Lower lobe of right lung (tissue), 2 donors: ENCODE measurements at places on chromosomes 13 and 19.

DNA sequence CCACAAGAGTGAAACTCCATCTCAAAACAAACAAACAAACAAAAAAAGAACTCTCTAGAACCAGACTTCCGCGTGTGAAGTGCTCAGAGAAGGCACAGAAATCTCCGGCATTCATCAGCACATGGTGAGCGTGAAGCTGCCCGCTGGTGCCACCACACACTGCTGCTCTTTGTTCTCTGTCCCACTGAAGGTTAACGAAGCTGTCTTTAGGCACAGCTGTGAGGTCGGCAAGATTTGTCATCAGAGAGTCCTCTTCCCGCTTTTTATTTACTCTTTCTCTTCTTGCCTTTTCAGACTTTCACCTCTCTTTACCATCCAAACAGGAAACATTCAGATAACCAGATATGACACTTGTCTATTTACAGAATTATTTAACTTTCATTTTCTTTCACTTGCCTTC, 115.2 kb upstream of the ARGLU1 start:
- no peak overlapping the region for H3K4me3 ChIP-seq
- no peak overlapping the region for H3K27ac ChIP-seq
- no peaks in the 10 kb centered on the region for H3K27me3 ChIP-seq
- H3K4me1 ChIP-seq = no peaks in the 10 kb centered on the region
- no peak for DNase-seq
- H3K36me3 ChIP-seq = no peaks in the 10 kb centered on the region

- no peaks in the 10 kb centered on the region for H3K4me1 ChIP-seq
- no peak overlapping the region for H3K27ac ChIP-seq
- H3K27me3 ChIP-seq = no peaks in the 10 kb centered on the region
These were observed 64.5 kb upstream of the WDFY2 start for GRCh38 chr13:51519771-51520216.

- H3K36me3 ChIP-seq = no peaks in the 10 kb centered on the region
- H3K27ac ChIP-seq = peak overlapping the region; percentile 94
- peaks cover 11% of the 10 kb centered on the region for H3K4me1 ChIP-seq
- no peaks in the 10 kb centered on the region for H3K27me3 ChIP-seq
- no peak for DNase-seq
These were observed 1.1 kb downstream of the ZNF566 start for GRCh38 chr19:36488118-36488845.

DNA sequence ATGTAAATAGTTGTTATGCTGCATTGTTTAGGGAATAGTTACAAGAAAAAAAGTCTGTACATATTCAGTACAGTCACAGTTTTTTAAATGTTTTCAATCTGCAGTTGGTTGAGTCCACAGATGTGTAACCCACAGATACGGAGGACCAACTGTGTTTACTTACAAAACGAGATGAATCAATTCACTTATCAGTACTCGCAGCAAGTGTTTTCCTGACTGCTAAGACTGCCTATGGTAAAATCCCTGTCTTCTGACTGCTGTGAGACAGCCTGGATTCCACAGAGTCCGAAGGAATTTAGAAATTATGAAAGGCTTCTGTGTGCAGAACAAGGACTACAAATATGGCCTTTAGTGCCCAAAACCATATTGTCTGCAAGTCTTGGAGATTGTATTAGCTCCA, 45.7 kb upstream of the C1QTNF9 start:
- H3K4me3 ChIP-seq = no peak overlapping the region
- no peak overlapping the region for H3K27ac ChIP-seq
- H3K27me3 ChIP-seq = no peaks in the 10 kb centered on the region
- no peaks in the 10 kb centered on the region for H3K36me3 ChIP-seq
- no peak for DNase-seq
- H3K4me1 ChIP-seq = peaks cover 42% of the 10 kb centered on the region
